ENCODE measurements at places on chromosomes 6 and 20.

- DNase-seq = no peak
These were observed 19.7 kb downstream of the TIAM2 start for GRCh38 chr6:155014670-155015300.

DNA sequence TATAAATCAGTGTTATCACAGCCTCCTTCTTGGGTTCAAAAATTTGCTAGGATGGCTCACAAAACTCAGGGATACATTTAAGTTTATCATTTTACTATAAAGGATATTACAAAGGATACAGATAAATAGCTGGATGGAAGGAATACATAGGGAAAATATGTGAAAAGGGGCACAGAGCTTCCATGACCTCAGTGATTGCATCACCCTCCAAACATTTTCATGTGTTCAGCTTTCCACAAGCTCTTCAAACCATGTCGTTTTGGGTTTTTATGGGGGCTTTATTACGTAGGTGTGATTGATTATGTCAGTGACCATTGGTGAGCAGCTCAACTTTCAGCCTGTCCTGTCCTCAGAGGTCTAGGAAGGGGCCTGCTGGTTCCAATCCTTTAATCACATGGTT, 68.0 kb downstream of the CYB5R4 start:
- no peak for DNase-seq

GRCh38 chr20:1831096-1831495, 64.1 kb upstream of the SIRPA start:
- DNase-seq = no peak

GRCh38 chr20:21510414-21511384, 3.2 kb downstream of the NKX2-2 start:
- peak; percentile 20 for DNase-seq

GRCh38 chr6:149890629-149891045, 7.3 kb downstream of the RAET1E start:
- no peak for DNase-seq
